ENCODE measurements at places on chromosomes 4 and X.
A peak's percentile ranks its signal among the peaks of the same experiment; 100 is the strongest.

DNA sequence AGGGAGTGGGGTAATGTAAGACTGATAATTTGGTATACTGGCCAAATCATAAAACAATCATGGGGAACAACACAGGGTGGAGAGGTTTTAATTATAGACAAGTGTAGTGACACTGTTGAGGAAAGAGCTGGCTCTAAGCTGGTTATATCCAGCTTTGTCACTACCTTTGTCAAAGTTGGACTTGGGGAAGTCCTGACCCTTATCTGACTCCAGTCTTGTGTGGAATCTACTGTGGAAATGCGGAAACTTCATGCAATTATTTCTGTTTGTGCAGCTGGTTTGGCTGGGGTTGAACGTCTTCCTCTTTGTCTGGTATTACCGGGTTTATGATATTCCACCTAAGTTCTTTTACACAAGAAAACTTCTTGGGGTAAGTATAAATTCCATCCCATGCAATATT lies 2.0 kb downstream of the CYBB start:
- DNase-seq = no peak

DNA sequence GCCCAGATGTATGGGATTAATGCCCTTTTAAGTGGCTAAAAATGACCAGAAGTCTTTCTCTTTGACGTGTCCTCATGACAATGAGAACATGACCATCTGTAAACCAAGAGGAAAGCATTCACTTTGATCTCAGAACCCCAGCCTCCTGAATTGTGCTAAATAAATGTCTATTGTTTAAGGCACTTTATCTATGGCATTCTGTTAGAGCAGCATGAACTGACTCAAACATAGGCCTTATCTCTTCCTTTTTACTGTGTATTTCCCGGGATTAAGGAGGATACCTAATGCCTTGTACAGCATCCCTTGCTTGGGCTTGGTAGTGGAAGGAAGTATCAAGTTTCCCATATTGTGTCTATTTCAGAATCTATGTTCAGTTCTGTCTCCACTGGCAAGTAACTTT lies 47.2 kb upstream of the HS3ST1 start:
- DNase-seq = no peak

DNA sequence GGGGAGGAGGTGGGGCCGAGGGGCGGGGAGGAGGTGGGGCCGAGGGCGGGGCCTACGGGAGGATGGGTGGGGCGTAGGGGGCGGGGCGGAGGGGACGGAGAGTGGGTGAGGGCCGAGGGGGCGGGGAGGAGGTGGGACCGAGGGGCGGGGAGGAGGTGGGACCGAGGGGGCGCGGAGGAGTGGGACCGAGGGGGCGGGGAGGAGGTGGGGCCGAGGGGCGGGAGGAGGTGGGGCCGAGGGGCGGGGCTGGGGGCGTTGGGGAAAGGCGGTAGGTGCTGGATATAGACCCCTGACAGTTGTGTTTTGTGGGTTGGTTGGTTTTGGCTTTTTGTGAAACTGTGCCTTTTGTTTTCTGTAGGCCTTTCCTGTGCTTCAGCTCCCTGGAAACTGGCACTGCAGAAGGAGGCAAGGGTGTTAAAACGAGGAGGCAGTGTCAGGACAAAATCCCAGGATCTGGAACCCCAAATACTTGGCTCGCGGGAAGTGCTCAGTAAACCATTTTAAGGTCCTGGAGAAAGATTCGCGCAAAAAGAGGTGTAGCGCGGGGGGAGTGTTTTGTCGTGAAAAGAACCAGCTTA lies 580 bp upstream of the MMGT1 start:
- DNase-seq = peak; percentile 70

DNA sequence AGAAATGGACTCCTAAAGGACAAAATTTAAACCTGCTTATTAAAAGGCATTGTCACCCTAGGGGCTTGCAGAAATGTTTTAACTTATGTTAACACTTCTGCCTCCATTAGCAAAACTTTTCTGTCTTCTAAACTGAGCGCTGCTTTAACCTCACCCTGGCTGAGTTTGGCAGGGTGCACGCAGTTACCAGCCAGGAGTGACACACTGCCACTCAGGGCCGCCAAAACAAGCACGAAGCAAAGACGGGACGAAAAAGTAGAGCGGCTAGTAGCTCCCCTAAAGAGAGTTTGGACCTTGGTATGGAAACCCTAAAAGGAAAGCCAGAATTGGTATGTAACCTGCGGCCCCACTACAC lies 23.8 kb upstream of the UVSSA start:
- DNase-seq = no peak

GRCh38 chr4:70722199-70722791 lies 531 bp downstream of the RUFY3 start:
- peak; percentile 48 for DNase-seq

GRCh38 chrX:3244955-3245354 lies 101.5 kb downstream of the MXRA5 start:
- no peak for DNase-seq

DNA sequence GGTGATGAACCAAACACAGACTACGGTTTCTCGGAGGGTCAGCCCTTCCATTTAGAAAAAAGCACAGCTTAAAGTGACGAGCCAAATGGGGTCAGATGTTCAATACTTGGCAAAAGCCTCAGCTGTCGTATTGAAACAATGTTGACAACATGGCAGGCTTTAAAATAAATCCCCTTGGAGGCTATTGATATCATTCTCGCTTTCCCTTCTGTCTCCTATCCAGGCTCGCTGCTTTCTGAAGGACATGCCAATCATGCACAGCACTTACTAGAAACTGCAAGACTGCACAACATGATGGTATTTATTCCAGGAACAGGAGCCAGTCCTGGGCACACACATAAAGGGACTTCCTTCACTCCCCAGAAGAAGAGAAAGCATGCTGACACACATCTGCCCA lies 137.9 kb downstream of the SLC7A11 start:
- no peak for DNase-seq

GRCh38 chr4:139622901-139623381 lies 42.7 kb upstream of the MGST2 start:
- DNase-seq = no peak

DNA sequence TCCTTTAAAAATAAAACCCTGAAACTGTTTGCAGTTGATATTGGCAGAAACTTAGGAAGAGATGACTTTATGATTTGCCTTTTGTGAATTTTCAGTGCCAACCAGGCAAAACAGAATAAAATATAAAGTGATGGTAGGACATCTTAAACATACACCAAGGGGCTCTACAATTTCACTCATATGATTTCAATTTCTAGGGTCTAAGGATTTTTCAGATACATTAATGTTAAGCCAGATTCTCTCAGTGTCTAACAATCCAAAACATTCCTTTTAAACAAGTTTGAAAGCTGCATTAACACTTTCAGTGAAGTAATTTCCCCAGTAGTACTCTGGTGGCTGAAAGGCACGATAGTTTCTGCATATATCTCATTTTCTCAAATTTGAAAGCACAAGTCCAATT lies 1262.0 kb upstream of the ADGRL3 start:
- DNase-seq = no peak

GRCh38 chr4:138629669-138630068 lies 385.9 kb upstream of the NOCT start:
- no peak for DNase-seq
